Activated CD8-positive, alpha-beta memory T cell treated with anti-CD3 and anti-CD28 coated beads, Interleukin-2, amount 50 U/mL, for 4 hours (primary cell): ENCODE measurements at places on chromosomes 1 and 21.

DNA sequence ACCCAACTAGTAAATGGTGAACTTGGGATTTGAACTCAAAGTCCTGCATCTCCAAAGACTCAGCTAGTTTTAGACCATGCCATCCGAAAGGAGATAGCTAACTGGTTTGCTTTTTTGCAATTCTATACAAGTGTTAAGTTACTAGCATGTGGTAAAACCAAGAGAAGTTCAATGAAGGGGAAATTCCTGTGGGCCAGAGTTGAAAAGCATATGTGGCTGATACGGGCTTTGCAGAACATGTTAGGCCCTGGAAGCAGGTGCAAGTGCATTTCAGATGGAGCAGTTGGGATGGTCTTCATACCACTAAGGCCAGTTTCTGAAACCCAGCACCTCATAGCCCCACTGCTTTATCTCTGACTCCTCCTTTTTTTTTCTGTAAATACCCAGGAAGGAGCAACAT lies 620.9 kb downstream of the PLPP3 start:
- no peak for DNase-seq

- DNase-seq = no peak
Measured at GRCh38 chr1:43460988-43461693, 7.4 kb upstream of the HYI start.

DNA sequence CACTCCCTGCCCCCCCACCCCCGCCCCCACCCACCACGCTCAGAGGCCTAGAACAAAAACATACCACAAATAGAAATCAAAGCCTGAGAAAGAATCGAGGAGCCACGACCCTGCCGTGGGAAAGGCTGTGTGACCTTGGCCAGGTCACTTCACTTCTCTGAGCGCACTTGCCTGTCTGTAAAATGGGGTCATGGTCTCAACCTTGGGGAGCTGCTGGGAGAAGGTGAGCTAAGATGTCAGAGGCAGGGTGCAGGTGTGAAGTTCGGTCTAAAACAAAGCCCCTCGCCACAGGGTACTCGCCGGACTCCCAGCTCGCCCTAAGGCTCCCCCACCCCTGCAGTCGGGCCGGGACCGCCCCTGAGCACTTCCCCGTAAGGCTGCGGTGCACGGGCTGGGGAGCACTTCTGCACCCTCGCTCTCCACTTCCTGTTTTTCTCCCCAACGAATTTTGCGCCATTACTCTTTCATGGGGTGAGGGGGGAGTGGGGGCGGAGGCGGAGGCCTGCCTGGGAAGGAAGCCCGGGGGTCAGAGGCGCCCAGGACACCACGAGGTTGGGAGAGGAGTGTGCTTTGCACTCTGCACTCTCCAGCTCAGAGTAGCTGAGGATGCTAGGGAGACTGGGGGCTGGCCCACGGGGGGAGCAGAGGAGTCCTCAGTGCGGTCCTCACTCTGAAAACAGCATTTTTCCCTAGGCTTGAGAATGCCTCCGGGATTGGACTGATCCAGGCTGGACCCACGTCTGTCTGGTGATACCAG lies 21.9 kb upstream of the PIK3CD start:
- DNase-seq = peak; percentile 66

DNA sequence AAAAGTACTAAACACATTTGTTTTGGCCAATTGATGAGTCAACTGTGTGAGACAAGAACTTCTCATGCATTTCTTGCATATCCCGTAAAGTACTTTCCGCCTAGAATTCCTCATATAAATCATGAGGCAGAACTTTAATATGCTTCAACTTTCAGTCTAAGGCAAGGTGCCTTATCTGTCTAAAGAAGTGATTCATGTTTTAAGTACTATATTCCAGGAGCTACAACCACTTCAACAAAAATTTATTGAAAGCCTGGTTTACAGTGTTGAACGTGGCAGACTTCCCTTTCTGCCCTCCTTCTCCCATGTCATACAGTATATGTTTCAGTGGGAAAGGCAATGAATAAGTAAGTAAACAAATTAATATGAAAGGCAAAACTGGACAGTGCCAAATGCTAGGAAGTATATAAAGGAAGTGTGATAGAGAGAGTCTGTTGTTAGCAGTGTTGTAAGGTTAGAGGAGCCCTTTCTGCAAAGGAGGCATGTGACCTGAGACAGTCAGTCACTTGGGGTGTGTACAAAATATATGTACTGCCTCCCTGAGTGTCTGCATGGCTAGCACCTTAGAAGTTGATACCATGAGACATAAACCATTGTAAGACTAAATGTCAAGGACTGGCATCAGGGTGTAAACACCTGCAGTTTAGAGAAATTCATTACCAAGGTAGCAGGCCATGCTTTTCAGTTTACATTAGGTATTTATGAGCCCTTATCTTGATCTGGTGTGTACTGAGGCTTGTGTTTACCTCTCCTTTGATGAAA lies 362.2 kb downstream of the SRGAP2C start:
- no peak for DNase-seq

GRCh38 chr1:106268070-106268469 lies 788.4 kb upstream of the PRMT6 start:
- no peak for DNase-seq

DNA sequence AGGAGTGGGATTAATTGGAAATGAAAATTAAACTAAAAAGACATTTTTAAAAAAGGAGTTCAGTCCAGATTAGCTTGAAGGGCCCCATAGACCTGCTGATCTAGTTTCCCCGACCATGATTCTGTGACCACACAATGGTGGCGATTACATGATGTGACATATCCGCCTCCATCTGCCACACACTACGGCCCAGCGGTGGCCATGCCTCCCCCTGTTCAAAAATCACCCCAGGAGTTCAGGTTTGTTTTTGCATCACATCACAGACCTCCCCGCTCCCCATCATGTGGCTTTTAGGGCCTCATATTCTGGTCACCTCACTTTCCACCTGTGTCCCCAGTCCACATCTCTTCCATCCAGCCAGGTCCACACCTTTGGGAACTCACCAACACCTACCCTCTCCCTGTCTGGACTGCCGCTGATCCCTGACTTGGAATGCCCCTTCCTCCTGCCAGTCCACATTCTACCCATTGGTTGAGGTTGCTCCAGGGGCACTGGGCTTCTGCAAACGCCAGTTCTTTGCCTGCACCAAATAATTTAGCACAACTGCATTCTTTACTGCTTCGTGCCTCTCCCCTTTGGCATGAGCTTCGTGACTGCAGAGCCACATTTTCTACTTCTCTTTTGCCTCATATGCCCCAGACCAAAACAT lies 38.9 kb downstream of the CD247 start:
- no peak for DNase-seq

- DNase-seq = no peak
Measured at GRCh38 chr1:71562298-71562697, 481.5 kb upstream of the ZRANB2 start.

DNA sequence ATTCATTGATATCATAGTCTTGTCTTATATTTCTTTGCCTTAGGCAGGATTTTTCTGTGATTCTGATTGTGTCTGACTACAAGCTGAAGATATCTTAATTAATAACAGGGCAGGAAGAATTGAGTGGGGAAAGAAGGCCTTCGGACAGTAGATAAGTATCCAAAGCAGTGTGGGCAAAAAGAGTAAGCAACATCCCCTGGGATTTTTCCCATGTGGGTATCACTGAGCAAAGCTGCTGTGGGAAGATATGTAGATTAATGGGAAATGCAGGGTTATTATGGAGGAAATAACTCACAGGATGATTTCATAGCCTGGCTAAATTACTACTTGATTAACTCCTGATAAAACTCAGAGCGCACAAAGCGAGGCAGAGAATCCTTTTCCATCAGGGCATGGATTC lies 55.7 kb downstream of the RGS5 start:
- DNase-seq = no peak

DNA sequence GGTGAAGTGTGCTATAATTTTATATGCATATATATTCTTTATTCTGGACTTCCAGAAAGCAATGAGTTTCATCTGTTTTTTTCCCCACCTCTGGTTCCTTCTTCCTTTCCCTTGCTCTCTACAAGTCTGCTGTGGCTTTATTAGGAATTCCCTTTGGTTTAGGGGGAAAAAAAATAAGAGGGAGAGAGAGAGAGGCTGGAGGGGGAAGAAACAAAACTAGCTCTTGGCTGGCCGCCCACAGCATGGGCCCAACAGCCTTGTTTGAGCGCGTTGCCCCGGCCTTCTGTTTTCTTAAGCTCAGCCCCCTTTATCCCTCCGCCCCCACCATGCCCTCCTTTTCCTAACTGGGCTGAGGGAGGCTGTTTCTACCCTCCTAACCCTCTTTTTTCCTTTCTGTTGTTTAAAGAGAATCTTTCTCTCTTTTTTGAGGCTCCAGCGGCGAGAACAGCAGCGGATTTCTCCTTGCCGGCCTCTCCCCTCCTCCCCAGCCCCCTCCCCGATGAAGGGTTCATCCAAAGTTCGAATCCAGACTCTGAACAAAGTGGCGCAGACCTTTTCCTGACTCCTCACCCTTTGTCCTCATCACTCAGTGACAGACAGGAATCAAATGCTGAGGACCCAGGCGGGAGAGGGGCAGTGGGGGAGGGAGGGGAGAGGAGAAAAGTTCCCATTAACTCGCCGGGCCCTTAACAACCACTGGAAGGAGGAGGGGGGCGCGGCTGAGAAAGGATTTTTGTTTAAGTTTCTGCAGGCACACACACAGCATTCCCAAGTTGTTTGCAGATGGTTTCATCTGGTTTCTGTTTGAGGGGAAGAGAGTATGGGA lies 29.7 kb downstream of the PBX1 start:
- DNase-seq = no peak

DNA sequence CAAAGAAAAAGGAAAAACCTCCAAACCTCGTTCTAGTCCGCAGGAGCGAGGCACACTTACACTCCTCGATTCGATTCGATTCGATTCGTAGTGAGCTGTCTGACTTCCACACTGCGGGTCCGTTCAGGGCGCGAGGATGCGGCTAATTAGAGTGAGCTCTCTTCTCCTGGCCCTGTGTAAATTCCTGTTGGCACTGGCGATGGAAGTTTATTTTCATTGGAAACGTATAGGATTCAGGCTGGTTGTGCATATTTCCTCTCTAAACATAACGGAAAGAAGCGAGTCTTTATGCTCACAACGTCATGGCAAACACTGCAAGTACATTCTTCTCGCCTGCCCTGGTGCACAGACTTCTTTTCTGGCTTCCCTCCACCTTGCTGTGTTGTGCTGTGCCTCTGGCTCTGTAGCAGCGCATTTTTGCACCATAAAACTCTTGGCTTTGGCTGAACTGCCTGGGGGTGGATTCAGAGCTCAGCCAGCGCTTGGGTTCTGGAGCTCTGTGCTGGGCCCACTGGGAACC lies 2.7 kb downstream of the HUNK start:
- DNase-seq = no peak

- no peak for DNase-seq
Measured at GRCh38 chr1:82979593-82980236, 1019.2 kb downstream of the TTLL7 start.

DNA sequence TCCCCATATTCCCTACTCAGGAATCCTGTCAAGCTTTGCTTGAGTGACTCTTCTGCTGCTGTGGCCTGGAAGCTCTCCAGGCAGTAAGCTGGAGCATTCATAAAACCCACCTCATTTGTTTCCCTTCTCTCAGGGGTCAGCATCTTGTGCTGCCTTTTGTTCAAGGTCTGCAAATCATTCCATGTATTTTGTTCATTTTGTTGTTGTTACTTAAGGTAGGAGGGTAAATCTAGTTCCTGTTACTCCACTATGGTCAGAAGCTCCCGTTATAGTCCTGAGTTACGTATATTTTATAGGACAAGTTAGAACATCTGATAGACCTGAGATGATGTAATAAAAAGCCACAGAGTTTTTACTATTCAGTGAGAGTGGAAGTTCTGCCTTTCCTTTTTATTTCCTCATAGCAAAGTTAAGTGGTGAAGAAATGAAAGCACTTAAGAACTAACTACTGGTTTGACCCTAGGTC lies 9.9 kb downstream of the SYNJ1 start:
- DNase-seq = no peak

DNA sequence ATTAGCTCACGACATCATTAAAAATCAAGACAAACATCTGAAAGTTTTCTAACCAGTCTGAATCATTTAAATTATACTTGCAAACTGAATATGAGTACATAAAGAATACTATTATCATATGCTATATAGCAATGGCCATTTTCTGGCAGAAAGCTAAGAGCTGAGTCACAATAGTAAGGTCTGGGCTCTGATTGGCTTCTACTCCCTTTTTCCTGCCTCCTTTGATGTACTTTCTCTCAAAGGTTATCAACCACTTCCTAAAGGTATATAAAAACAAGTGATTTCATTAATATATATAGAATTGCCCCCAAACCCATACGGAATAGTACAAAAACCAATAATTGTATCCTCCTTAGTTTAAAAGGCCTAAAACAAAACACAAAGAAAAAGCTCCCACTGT lies 7.0 kb downstream of the KCNA3 start:
- DNase-seq = no peak

GRCh38 chr1:58815069-58815685 lies 31.3 kb upstream of the JUN start:
- DNase-seq = peak; percentile 44

DNA sequence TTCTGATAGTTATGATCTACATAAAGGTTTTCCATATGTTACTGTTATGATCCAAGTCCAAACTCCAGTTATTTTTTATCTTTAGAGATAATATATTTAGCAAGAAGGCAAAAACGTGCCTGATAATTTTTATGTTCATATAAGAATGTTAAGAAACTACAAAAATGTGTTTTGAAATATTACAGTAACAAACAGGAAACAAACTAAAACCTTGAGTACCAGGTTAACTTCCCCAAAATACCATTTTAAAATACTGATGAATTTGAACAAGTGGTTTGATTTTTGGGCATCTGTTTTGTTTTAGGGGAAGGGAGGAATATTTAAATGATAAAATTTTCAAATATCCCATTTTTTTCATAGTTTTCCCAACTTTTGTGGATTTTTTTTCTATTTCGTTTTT lies 124.8 kb downstream of the NR5A2 start:
- no peak for DNase-seq

GRCh38 chr21:38183961-38184360 lies 72.8 kb upstream of the KCNJ15 start:
- DNase-seq = no peak

DNA sequence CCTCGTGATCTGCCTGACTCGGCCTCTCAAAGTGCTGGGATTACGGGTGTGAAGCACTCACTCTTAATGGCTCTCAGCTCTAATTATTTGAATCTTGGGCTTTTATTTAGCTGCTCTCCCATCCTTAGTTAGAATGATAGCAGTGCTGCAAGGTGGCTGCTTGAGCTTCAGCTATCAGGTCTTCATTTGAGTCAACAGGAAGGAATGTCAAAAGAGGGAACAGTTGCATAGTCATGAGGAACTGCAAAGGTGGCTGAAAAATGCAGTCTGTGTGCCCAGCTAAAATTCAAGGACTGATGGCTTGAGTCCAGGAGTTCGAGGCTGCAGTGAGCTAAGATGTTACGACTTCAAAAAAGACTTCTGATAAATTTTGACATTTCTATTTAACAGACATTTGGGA lies 55.6 kb downstream of the UCK2 start:
- no peak for DNase-seq

GRCh38 chr1:31227891-31228568 lies 11.7 kb downstream of the NKAIN1 start:
- DNase-seq = no peak

- no peak for DNase-seq
Measured at GRCh38 chr1:8382051-8382505, 64.2 kb downstream of the SLC45A1 start.

DNA sequence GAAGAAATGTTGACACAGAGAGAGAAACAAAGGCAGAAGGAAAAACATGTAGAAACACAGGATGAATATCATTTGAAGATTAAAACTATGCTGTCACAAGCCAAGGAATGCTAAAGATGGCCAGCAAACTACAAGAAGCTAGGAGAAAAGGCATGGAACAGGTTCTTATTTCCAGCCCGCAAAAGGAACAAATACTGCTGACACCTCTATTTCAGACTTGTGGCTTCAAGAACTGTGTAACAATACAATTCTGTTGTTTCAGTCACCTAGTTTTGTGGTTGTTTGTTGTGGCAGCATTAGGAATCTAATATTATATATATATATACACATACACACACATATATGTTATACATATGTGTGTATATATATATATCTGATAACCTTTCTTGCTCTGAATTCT lies 1543.9 kb downstream of the KCNT2 start:
- no peak for DNase-seq
